ENCODE measurements at places on chromosomes 6 and 20.
A peak's percentile ranks its signal among the peaks of the same experiment; 100 is the strongest.

GRCh38 chr6:167660424-167660823 lies 166.3 kb upstream of the AFDN start:
- no peak for DNase-seq

DNA sequence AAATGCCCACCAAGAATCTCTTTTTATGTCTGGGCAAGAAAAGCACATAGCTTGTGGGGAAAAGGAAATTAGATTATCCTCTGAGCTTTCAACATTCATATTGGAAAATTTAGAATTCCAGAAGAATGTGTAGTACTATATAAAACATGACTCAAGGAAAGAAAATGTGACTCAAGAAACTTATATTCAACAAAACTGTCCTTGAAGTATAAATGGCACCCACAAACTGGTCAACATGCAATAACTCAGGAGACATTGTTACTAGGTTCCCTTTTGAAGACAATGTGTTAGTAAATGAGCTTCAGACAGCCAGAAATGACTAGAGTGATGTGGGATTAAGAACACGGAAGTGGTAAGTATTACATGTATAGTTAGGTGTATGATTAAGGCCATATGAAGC lies 26.1 kb upstream of the TINAG start:
- no peak for DNase-seq

- DNase-seq, result no peak
Observed at GRCh38 chr6:29720863-29721262, 2.4 kb upstream of the HLA-F start.

- DNase-seq, result no peak
Observed at GRCh38 chr6:125377621-125378020, 75.9 kb upstream of the HDDC2 start.

DNA sequence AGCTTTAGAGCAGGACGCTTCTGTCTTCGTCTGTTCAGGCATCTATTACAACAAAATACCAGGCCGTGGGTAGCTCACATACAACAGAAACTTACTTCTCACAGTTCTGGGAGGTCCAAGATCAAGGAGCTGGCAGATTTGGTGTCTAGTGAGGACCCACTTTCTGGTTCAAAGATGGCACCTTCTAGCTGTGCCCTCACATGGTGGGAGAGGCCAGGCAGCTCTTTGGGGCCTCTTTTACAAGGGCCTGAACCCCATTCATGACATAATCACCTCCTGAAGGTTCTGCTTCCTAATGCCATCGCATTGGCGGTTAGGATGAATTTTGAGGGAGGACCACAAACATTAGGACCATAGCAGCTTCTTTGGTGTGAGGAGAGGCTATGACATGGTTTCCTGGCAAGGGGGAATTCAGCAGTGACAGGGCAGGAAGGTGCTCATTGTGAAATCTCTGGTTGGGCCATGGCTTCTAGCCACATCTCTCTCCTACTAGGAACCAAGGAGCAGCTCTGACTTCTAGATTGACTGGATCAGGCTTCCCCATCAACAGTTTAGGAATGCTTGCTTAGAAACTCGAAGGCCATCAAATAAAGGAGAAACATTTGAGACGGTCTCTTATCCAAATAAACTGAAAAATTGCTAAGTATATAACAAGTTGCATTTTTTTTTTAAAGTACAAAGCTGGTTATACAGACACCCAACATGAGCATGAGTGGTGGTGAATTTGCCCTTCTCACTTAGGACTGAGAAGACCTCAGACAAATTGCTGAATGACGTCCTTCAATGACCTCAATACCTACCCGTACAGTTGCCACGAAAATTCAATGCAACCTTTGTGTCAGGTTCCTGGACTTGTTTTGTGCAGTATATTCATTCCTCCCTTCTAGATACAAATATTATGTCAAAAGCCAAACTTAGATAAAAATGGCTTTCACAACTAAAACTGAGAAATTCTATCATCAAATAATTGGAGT lies 140.7 kb downstream of the ZDHHC14 start:
- no peak for DNase-seq

DNA sequence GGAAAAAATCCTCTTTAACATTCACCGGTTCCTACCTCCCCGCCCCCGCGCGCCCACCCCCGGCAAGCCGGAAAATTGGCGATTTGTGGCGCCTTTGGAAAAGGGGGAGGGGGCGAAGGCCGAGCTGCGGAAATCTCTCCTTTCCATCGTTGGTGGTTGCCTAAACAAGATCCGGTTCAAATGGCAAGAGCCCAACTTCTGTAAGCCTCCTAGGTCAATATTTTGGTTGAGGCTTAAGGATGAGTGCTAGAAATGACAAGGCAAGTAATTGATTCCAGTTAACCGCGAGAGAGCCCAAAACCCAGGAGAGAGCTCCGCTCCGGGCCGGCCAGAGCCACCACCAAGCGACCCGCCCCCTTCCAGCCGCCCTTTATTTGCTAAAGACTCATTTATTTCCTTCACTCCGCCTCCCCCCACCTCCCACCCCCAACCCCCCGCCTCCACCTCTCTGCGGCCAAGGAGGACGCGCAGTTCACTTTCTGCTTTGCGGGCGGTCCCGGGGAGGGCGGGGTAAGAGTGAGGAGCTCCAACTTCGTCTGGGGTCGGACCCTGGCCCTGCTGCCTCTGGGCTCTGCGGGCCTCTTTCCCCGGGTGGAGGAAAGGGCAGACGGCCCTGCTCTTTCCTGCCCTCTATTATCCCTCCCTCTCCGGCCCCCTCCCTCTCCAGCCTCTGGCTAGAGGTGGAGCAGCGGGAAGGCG lies 838 bp upstream of the NKX2-2 start:
- no peak for DNase-seq

- DNase-seq, result no peak
Observed at GRCh38 chr20:53668992-53669391, 75.4 kb upstream of the ZNF217 start.

DNA sequence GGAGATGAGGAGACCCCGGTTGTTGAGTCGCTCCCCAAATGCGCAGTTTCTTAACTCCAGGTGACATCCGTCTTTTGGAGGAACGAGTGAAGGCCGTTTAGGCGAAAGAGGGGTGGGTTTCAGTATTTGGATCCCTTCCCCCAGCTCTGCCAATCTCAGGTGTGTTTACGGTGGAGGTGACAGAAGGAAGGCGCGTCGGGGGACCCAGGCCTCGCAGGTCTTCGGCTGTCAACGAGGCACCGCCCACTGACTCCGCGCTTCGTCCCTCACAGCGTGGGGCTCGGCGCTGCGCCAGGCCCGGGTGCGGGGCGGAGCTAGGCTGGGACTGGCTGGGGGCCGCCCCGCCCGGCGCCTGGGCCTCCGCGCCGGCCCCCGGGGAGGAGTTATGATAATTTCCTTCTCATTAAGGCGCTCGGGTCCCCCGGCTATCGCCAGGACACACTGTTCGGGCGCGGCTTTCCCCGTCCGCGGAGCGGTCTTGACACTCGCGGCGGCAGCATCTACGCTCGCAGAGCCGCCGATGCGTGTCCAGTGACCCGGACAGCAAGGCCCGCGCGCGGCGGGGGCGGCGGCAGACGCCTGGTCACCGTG lies at the start of gene TFAP2C:
TSS of gene TFAP2C (plus strand) at position 434 of the 591 bp plus-strand sequence. CDS start 239 bp downstream, outside the sequence.
- DNase-seq, result no peak

DNA sequence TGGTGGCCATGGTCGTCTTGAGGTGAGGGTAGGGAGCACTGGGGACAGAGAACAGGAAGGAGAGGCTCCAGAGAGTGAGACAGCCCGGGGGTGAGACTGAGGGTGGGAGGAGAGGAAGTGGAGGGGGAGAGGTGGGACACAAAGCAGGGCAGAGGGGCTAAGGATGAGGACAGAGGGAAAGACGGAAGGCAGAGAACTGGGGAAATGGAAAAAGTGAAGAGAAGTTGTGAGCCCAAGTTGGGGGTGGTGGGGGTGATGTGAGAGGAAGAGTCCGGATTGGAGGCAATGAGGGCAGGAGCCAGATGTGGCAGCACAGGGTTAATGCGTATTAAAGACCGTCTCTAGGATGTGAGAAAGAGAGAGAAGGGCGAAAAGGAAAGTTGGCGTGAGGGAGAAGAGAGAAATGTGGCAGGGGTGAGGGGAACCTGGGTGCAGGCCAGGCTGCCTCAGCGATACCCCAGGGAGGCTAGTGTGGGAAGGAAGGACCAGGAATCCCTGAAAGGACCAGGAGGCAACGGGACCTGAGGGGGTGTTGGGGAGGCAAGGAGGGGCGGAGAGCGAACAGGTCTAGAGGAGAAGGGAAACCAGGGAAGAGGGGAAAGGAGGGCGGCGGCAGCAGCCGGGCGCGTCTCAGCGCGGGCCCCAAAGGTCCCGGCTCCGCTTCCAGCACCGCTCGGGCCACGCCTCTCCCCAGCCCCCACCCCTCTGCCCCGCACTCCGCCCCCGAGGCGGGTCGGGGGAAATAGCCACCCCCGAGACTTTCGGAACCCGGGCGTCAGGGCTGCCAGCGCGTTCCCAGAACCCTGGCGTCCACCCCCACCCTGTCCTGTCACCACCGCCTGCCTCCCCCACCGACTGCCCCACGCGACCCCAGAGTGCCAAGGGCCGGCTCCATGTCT lies at the start of gene PPP1R18:
TSS of gene PPP1R18 (minus strand) at position 637 of the 899 bp plus-strand sequence. CDS start at position 10, 627 bp downstream.
- DNase-seq, result peak; percentile 73

GRCh38 chr6:5203546-5203945 lies 57.2 kb downstream of the LYRM4 start:
- DNase-seq, result no peak

DNA sequence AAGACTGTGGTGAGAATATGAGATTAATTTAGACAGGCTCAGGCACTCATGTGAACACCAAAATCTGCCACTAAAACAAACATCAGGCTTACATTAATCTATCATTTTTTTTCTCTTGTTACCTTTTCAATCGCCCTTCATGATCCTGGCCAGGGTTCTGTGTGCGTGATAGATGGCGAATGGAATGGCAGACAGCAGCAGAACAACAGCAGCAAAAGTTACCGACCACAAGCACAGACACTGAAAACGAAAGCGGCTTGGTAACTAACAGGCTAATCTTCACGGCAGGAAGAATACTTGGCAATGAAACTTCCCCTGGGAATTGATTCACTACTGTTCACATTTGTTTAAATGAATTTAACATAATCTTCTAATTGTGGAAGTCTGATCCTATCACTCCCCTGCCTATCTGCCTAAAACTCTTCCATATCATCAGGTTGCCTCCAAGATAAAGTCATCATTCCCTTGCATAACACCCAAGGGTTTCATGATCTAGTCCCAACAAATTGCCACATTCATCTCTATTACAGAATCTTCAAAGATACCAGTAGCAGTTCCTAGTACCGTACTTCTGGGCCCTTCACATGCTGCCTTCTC lies 28.7 kb downstream of the PTPRK start:
- DNase-seq, result no peak

DNA sequence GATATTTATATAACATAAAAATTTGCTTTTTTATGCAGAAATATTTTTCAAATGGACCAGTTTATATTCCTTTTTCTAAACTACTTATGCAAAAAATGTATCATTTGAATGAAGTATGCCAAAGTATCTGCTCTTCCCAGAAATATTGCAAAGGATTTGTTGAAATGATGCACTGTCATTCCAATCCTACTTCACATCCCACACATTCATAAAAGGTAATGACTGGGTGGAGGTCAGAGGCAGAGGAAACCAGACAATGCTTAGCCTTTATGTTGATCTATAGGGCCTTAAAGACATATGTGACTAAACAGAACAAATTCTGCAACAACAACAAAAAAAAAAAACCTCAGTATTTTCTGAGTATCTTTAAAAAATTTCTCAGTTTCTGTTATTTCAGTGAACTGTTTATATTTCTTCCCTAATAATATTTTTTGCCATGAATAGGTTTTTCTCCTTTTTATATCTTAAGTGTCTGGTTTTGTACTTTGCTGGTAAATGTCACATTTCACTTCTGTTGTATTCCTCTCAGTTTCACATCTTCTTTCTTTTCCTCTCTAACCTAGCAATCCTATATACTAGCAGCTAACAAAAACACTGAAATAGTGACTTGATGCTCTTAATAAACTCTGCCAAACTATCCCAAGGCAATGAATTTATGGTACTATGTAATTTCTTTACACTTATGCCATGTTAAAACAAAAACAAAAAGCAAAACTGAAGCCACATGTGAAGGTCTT lies 374.1 kb downstream of the BCKDHB start:
- no peak for DNase-seq

DNA sequence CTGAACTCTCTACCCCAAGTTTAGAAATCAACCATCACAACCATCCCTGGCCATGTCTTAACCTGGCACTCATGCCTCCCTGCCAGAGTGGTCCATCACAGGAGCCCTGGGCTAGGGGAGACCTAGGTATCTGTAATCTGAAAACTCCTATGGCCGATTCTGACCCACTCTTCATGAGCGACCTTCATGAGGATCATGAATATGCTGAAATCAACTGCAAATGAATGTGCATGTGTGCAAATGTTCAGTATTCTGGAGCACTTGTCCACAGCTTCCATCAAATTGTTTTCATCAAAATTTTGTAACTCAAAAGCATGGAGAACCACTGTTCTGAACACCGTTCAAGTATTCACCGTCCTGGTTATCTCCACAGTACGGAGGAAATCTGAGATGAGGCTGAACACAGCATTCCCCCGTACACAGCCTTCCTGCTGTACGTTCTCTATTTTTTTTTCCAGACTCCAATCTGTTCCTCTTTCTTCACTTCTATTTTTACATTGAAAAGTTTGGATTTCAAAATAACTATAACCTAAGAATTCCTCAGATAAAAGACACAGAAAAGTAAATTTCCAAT lies 17.7 kb downstream of the METTL24 start:
- DNase-seq, result no peak

GRCh38 chr20:3431109-3431508 lies 23.6 kb upstream of the DNAAF9 start:
- no peak for DNase-seq

DNA sequence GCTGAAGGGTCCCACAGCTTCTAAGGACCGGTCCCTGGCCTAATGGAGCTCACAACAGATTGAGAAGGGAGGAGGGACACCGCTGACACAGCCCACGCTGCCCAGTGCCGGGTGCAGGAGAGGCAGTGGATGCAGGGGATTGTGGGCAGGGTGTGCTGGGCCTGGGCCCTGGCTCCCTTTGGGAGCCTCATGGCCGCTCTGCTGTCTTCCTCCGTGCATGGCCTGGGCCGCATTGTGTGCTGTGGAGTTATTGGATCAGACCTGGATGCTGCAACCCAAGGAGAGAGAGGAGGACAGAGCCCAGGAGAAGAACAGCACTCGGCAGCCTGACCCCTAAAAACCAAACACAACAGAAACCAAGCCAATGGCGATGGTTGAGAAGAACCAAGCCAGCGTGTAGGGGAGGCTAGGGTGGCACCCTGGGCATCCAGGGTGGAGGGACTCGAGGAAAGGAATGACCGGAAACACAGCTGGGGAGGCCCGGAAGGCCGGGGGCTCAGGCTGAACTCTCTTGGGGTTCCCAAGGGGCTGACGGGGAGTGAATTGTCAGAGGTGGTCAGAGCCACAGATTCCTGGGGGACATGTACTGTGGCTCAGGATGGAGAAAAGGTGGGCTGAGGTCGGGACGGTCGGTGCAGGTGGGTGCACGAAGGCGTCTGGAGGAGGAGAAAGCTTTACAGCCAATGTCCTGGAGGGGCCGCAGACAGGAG lies 41.0 kb downstream of the ERMARD start:
- no peak for DNase-seq

DNA sequence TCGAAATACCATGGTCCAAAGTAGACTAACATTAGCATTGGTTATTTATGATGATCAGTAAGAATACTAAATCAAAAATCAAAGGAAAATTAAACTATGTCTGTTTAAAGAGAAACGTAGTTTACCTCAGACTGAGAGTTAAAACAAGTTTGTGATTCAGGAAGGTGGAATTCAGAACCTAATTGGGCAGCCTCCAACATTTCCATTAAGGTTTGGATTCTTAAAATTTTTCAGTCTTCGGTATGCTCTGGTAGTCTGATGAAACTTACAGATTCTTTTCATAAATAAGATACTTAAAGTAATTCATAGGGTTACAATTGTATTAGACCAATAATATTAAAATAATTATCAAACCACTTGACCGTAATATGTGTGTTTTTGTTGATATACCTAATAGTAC lies 18.6 kb downstream of the HFE start:
- DNase-seq, result no peak

Measured in naive thymus-derived CD8-positive, alpha-beta T cell (primary cell).